ENCODE measurements at places on chromosomes 6 and 20.

GRCh38 chr20:41627001-41627495 lies 8.9 kb upstream of the CHD6 start:
- DNase-seq = no peak

DNA sequence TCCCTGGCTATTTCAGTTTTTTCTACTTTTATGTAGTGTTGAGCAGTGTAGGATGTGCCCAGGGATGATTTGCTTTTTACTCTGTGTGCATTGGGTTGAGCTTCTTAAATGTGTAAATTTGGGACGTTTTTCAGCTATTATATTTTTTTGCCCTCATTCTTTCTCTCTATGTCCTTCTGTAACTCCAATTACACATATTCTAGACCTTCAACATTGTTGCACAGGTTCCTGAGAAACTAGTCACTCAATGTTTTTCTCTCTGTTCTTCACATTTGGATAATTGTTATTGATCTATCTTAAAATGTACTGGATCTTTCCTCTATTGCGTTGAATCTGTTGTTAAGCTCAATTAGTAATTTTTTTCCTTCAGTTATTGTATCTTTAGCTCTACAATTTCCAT lies 162.7 kb upstream of the TCF21 start:
- no peak for DNase-seq

GRCh38 chr20:5835321-5835821 lies 85.2 kb downstream of the SHLD1 start:
- DNase-seq = no peak

GRCh38 chr6:107786179-107786578 lies 37.9 kb downstream of the SCML4 start:
- peak; percentile 3 for DNase-seq

GRCh38 chr6:133888929-133889556 lies at the start of gene TCF21:
TCF21 (plus strand) TSS chr6:133889113; CDS start chr6:133889398, 285 bp downstream.
- no peak for DNase-seq

DNA sequence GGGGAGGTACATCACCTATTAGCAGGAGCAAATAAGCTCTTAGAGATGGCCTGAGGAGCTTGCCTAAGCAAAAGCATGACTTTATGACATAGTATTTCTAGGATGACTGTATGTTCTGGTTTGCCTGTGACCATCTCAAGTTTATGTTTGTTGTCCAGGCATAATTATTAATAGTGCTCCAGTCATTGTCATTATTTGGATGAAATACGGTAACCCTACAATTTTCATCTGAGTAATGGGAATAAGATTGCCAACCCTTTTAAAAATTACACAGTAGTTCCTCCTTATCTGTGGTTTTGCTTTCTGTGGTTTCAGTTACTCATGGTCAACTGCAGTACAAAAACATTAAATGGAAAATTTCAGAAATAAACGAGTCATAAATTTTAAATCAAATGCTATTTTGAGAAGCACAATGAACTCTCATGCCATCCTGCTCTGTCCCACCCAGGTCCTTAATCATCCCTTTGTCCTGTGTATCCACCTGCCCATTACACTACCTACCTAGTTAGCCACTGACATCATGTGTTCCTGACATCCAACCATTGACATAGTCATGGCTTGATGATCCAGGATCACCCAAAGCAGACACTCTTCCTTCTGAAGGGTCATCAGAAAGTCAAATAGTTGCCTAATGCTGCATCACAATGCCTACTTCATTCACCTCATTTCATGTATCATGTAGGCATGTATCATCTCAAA lies 27.0 kb upstream of the TFB1M start:
- peak; percentile 2 for DNase-seq

- no peak for DNase-seq
Observed at GRCh38 chr6:139572001-139572400, 197.6 kb upstream of the CITED2 start.

GRCh38 chr6:163186527-163186926 lies 228.0 kb upstream of the QKI start:
- no peak for DNase-seq

DNA sequence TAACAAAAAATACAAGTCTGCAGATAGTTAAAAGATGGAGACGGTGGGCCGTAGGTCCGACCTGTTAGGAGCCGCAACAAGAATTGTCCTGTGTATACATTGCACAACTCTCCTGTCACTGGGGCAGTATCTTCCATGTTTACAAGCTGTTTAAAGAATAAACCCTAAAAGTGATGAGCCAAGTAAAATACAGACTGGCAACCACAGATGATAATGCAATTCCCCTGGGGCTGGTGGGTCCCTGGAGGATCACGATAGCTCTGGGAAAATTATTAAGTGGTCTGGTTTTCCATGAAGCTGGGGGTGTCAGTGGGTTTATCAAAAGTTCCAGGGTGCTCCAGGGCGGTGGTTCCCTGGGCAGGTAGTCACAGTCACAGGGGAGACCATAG lies 8.1 kb upstream of the FAM50B start:
- no peak for DNase-seq

- DNase-seq = no peak
Observed at GRCh38 chr20:5171064-5171789, 44.4 kb downstream of the CDS2 start.

DNA sequence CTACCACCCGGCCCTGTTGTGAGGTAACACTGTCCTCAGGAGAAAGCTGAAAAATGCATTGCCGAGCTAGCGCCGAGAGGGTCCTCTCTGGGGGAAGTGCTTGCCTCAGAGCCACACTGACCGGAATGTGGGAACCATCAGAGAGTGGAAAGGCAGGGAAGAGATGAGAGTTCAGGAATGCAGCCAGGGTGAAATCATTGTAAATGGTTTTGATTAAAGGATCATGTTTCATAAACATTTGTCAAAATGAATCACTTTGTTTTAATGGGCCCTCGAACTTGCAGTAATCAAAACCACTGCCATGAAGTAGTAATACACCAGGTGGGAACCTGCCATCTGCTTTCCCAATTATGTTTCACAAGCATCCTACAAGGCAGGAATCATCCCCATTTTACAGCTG lies 16.9 kb upstream of the IL17F start:
- no peak for DNase-seq

DNA sequence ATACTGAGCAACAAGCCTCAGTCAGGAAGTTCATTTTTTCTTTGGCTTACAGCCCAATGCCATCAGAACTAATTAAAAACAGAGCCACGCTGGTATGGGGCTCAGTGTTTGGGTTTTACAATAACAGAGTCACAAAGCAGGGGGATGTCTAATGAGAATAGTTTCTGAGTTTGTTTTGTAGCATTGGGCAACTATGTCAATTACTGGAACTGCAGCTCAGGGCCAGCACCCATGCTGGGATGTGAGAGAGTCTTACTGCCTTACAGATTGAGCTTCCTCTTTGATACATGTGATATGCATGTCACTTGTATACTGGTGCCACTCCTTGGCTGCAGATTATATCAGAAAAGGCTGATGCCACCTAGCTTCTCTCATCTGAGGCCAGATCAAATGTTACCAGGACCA lies 117.6 kb downstream of the TFAP2B start:
- DNase-seq = peak; percentile 24

DNA sequence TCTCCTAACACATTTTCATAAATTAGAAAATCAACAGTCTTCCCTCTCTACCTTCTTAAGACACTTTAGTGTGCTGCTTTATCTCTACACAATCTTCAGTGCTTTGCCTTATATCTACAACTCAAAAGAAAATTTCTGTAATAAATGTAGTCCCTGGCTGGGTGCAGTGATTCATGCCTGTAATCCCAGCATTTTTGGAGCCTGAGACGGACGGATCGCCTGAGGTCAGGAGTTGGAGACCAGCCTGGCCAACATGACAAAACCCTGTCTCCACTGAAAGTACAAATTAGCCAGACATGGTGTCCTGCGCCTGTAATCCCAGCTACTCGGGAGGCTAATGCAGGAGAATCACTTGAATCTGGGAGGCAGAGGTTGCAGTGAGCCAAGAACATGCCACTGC lies 9.7 kb upstream of the EDN1 start:
- DNase-seq = no peak

- peak; percentile 83 for DNase-seq
Observed at GRCh38 chr6:53651205-53651763, 14.3 kb downstream of the KLHL31 start.

- DNase-seq = no peak
Observed at GRCh38 chr20:24469116-24469893, at the start of gene SYNDIG1. SYNDIG1 (plus strand) TSS chr20:24469629; CDS start chr20:24543098, 73,469 bp downstream.

DNA sequence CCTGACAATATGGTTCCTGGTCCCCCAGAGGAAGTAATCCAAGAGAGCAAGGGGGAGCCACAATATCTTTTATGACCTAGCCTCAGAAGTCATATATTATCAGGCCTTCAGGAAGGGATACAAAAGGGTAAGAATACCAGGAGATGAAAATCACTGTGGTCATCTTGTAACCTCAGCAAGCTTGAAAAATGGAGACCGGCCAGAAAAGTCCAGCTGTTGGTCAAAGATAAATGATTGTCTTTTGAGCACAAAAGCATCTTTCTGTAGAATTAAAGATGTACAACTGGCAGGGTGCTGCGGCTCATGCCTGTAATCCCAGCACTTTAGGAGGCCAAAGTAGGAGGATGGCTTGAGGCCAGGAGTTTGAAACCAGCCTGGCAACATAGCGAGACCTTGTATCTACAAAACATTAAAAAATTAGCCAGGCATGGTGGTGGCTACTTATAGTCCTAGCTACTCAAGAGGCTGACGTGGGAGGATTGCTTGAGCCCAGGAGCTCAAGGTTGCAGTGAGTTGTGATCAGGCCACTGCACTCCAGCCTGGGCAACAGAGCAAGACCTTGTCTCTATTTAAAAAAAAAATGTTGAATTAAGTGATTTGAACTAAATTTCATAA lies 118.0 kb upstream of the MARCKS start:
- DNase-seq = no peak

- no peak for DNase-seq
Observed at GRCh38 chr6:25122001-25122400, 157.2 kb upstream of the CARMIL1 start.

DNA sequence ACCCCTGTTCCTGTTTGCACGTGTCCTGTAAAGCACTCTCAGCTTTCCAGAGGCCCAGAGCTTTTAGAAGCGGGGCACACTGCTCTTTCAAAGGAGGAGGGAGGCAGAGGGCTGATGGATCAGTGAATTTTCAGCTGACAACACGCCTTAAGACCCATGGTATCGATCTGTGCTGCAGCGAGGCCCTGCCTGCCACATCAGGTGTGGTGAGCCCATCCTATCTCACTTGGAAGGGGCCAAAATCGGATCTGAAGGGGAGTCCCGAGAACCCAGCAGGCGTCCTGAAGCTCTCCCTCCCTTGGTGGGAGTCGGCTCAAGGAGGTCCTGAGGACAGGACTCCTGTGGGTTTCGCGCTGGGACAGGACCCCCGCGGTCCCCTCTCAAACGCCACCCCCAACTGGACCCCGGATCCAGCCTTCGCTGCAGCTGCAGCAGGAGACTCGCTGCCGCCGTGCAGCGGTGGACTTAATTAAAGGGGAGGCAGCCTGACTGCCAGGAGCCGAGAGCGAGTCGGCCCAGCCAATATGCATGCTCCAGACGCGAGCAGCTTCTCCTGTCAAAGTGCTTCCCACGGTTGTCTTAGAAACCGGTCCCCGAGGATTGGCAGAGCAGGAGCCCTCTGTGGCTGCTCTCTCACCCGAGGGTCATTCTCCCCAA lies 580.0 kb upstream of the ZNF337 start:
- DNase-seq = no peak

DNA sequence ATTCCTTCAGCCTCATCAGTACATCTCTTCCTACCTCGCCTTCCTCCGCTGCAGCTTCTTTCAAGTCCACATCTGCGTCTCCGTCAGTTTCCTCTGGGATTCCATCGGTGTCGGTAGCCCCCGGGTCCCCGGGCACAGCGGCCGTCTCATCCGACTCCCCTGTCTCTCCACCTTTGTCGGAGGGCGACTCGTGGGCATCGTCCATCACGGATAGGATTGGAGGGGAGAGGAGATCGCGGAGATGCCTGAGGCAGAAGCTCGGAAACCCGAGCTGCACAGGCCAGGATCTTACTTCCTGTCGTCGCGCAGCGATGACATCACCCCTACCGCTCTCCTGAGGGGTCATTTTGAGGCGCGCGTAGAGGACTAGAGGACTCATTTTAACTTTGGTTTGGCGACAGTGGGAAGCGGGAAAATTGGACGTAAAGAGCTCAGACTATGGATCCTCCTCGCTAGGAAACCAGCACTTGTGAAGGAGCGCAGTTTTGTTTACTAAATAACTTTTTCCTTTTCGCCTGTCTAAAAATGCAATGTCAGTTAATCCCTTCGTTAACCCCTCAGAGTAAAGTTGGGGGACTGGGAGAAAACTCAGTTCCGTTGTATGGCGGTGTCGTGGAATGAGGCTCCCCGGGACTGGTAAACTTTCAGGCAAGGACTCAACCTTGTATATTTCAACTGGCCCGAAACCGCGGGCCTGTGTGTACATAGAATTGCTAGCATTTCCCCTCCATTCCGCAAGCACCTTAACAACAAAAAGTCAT lies at the start of gene TAF11:
TAF11 (minus strand) TSS at position 290 of the 761 bp plus-strand sequence; CDS start at position 205, 85 bp downstream.
- peak; percentile 93 for DNase-seq

- no peak for DNase-seq
Observed at GRCh38 chr6:30688569-30688968, 2.1 kb upstream of the PPP1R18 start.

- no peak for DNase-seq
Observed at GRCh38 chr6:168909288-168909687, 344.4 kb downstream of the THBS2 start.

DNA sequence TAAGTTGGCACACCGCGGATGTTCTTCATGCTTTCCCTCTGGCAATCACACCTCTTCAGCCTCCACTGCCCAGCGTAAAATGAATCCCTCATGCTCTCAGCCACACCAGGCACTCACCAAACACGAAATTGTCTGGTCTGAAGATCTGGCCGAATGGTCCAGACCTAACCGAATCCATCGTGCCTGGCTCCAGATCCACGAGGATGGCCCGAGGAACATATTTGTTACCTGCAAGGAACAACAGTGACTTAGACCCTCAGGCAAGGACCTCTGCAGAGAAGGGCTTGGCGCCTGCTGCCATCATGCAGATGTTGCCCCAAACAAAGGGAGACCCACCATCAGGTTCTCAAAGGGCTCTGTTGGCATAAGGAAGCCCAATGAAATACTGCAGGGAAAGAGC lies 1.4 kb downstream of the TUBB2B start:
- no peak for DNase-seq

DNA sequence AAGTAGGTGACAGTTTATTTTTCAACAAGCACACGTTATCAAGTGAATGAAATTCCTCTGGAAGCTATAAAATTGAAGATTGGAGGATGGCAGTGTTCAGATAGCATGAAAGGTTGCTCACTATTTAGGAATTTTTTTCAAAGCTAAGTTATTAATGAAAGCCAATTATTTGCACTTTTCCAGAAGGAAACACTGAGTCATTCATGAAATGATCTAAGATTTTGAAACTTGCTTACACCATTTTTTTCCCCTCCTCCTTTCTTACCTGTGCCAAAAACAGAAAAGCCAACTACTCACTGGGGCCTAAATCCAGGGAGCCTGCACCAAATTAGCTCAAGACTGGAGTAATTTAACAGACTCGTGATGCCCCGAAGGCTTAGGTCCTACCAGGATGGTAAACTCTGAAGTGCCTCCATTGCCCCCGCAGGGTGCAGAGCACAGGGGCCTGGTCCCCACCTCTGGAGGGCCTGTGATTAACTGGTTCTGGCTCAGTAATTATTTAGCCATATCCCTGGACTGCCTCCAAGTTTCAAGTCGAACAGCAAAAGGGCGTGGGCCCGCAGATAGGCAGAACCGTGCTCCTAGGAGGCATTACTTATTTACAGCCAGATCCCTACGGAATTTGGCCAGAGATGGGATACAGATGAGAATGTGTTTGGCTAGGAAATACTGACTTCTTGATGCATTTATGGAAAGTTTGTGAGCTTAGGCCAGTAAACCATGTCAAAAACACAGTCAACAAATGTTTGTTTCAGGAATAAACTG lies 28.0 kb upstream of the ZNF217 start:
- peak; percentile 41 for DNase-seq
